ENCODE measurements at places on chromosomes 3 and 15.

- no peak for DNase-seq
These were observed 117.8 kb downstream of the XXYLT1 start for GRCh38 chr3:195153130-195153529.

- no peak for DNase-seq
These were observed 192.6 kb upstream of the LYSMD4 start for GRCh38 chr15:99925661-99926461.

DNA sequence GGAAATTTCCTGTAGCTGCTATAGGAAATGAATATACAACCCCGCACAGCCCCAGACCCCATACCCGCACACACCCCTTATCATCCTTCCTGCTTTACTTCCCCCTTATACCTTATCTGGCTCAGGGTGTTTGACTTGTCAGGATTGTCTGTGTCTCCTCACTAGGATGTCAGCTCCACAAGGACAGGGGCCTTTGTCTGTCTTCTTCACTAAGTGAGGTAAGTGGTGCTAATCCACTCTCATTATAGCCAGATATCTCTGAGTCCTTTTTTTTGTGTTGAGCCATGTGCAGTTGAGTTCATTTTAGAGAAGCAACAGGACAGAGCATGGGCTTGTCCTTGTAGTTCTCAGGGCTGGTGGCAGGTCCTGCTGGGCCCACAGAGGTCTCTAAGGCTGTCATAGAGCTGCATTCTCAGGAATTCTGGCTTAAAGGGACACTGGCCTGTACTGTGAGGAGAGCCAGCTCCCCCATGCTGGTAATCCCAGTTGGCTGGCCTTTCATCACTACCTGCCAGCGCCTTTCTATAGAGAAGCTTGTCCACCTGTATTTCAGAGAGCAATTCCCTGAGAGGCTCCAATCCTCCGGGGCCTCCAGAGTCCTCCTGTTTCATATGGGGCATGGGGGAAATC is 9.0 kb downstream of the KY start:
- DNase-seq, result no peak

DNA sequence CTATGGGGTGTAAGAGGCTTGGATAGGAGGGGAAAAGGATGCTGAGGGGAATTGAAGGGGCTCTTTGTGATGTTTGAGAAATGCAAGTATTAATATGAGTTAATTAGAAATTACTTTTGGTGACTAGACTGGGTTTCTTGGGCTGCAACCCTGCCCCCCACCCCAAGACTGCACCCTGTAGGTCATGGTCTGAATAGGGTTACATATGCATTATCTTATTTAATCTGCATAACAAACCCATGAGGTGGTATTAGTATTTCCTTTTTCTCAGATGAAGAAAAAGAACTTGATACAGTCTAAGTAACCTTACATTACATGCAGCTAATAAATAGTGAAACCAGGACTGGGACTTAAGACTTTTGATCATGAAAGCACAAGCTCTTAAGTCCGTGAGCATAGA is 5.6 kb upstream of the ZBTB38 start:
- DNase-seq, result no peak

DNA sequence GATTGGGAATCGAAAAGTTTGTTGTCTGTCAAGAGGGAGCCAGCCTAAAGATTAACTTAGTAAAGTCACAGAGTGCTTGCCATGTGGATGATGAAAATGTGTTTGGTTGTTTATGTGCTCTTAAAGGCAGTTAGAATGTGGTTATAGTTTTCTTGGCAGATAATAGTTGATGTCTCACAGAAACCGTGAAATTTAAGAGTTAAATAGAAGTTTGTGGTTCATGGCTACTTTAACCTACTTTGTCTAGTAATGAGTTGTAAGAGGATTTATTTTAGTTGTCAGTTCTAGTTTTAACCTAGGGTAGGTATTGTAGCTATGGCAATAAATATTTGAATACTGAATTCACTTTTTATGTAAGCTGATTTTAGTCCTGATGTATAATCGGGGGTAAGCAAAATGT is 36.4 kb upstream of the EIF3J start:
- no peak for DNase-seq

GRCh38 chr15:74610302-74610951 is 5.2 kb upstream of the CLK3 start:
- DNase-seq, result no peak

- no peak for DNase-seq
These were observed 39.3 kb downstream of the DNAJC13 start for GRCh38 chr3:132456571-132456970.

GRCh38 chr3:124115279-124115678 is 123.4 kb upstream of the ROPN1 start:
- no peak for DNase-seq

GRCh38 chr3:193840111-193840641 is 247.2 kb downstream of the OPA1 start:
- DNase-seq, result no peak

- no peak for DNase-seq
These were observed 101.8 kb downstream of the CFAP20DC start for GRCh38 chr3:58948018-58948417.

DNA sequence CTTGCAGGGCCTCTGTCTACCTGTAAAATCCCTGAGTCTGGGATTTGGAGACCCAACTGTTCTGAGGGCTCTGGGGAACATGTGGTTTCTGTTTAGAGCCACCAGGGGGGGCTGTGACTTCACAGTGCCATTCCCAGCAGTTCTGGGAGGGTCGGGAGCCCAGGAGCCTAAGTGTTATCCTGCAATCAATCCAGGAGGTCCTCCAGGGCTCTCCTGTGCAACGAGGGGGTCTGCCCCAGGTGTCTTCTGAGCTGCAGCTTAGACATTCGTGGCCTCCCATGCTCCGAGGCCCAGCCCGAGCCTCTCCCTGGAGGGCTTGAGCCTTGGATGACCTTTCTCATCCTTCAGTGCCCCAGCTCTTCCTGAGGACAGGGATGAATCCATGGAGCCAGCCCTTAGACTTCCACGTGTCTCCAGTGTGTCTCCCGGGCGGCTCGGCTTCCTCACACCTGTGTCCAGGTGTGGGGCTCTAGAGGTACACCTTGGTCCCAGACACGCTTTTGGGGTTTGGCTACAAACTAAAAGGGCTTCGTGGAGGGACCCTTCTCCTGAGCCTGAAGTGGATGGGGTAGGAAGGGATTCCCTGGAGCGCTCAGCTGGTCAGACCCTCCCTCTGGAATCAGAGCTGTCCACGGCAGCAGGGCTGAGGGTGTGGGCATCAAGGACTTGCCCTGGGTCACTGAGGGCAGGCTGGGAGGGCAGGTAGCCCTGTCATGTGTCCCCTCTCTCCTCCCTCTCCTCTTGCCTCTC is 20.3 kb upstream of the ABTB1 start:
- DNase-seq, result no peak

GRCh38 chr3:112647122-112647521 is 6.2 kb upstream of the CCDC80 start:
- no peak for DNase-seq

DNA sequence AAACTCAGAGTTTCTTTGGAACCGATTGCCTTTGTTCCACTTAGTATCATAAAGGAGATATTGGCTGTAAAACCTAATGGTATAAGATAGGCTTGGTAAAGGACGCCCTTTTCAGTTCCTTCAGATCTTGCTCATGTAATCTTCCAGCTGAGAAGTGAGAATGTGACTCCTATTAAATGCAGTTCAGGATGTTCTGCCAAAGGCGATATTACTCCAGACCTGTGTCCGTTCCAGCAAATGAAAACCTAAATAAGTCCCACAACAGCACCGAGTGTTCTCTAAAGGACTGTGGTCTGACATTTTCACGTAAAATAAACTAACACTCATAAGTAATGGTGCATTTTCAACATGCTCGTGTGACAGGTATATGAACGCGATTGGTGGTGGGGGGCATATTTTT is 276.2 kb downstream of the FEZF2 start:
- no peak for DNase-seq

- no peak for DNase-seq
These were observed 413.8 kb upstream of the CCDC54 start for GRCh38 chr3:106963442-106963841.

- DNase-seq, result no peak
These were observed 113.8 kb downstream of the MBNL1 start for GRCh38 chr3:152382312-152383135.

DNA sequence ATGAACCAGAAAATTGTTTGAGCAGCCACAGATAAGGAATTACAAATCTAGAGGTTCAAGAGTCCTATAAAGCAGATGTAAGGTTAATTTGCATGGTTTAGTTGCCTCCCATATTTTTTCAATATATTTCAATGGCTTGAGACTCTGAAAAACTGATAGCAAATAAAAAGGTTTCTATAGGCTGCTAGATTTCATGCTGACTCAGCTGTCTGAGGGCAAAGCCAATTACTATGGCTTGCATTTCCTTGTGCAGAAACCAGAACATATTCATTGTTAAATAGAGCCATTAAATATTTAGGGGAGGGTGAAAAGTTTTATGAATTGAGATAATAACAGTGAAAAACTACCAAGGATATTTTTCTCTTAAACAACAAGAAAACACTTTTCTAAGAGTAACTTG is 278.1 kb upstream of the CADM2 start:
- DNase-seq, result no peak

DNA sequence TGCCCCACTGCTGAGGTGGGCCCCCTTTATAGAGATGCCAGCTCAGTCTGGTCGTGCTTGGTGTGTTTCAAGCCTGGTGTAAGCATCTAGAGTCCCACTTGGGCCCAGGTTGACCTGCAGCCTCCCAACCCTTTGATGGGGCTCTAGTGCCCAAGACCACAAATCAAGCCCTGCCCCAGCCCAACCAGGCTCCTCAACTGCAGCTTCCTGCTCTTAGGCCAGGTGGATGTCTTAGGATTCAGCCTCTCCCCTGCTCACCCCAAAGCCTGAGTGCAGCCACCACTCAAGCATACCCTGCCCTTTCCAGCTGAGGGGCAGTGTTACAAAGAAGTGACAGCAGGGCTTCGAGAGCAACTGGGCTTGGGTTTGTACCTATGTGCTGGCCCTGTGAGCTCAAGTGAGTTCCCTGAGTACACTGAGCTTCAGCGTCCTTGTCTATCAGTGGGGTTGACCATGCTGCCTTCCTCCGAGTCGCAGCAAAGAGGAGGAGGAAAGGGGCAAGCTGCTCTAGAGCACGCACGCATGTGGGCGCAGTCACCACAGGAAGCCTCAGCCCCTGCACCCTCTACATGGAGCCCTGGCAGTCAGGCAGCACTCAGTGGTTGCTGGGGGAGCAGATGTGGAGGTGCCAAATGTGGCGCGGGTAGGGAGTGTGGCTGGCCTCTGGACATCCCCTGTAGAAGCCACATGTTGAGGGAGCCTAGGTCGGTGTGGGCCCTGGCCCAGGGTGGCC is 120.7 kb downstream of the EEFSEC start:
- DNase-seq, result no peak

- no peak for DNase-seq
These were observed 695 bp downstream of the METTL6 start for GRCh38 chr3:15426579-15427118.

GRCh38 chr3:37909067-37909911 is 47.6 kb downstream of the CTDSPL start:
- DNase-seq, result no peak

- no peak for DNase-seq
These were observed 67.3 kb downstream of the TGFBR2 start for GRCh38 chr3:30673425-30674341.

- DNase-seq, result no peak
These were observed 131.2 kb downstream of the SRGAP3 start for GRCh38 chr3:9118222-9118621.

- peak; percentile 52 for DNase-seq
These were observed at the start of gene MAN2A2 for GRCh38 chr15:90902840-90903732. Gene MAN2A2 (plus strand): TSS chr15:90903302. CDS start chr15:90904208, 906 bp downstream.

- DNase-seq, result no peak
These were observed 158.1 kb upstream of the ZNF385D start for GRCh38 chr3:21909096-21909495.

GRCh38 chr15:72559781-72560180 is 85.7 kb downstream of the ARIH1 start:
- DNase-seq, result no peak

- DNase-seq, result no peak
These were observed 10.2 kb upstream of the PLXND1 start for GRCh38 chr3:129616713-129617112.

- no peak for DNase-seq
These were observed 104.6 kb downstream of the PTPRG start for GRCh38 chr3:61665987-61666386.

- no peak for DNase-seq
These were observed 177.4 kb downstream of the SQOR start for GRCh38 chr15:45812200-45812599.

DNA sequence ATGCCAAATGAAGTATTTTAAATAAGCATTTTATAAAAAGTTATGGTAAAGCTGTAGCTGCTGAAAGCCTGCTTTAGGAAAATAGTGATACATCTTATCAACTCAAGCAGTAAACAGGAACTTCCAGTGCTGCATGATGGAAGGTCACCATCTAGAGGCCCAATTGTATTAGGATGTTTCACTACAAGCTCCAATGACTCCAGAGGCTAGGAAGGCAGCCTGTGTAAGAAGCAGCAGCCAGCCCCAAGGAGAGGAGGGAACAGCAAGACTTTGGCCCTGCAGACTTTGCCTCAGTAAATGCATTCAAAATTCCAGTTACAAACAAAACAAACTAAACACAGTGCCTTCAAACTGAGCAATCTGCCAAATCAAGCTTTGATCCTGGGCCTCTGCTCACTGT is 32.1 kb downstream of the ILDR1 start:
- no peak for DNase-seq

DNA sequence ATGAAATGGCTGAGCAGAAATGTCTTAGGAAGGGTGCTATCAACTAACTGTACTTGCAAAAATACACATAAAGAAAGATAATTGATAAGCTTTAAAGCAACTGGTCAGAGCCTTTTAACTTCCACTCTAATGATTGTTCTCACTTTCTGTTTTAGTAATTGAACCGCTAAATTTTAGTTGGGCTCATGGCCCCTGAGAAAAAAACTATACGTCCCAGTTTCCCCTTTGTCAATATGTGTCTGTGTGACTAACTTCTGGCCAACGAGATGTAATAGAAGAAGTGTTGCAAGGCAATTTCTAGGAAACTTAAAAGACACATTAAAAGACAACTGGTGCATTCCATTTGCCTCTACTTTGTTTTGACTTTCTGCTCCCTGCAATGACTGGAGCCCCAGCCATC is 223.9 kb downstream of the NR1D2 start:
- DNase-seq, result no peak

DNA sequence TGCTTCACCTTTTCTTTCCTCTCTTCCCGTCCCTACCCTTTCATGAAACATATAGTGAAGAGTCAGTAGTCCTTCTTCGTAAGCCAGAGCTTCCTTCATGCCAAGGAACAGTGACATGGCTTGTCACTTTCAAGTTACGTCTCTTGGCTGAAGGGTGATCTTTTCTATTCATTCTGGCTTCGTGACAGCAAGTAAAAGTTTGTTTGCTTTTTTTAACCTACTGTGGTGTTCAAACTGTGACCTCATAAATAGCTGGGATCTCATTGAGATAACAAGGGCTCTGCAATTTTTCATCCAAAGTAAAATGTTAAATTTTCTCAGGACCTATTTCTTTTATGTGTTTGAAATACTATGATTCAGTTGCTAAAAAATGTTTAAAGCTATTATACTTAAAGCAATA is 10.5 kb downstream of the CDIN1 start:
- no peak for DNase-seq

GRCh38 chr3:112682361-112682760 is 41.4 kb upstream of the CCDC80 start:
- no peak for DNase-seq

GRCh38 chr15:73789521-73790240 is 36.5 kb upstream of the INSYN1 start:
- no peak for DNase-seq
